ENCODE measurements at places on chromosomes 13 and 19.

GRCh38 chr13:20350819-20351218 lies 118.7 kb upstream of the GJB6 start:
- no peak for DNase-seq

DNA sequence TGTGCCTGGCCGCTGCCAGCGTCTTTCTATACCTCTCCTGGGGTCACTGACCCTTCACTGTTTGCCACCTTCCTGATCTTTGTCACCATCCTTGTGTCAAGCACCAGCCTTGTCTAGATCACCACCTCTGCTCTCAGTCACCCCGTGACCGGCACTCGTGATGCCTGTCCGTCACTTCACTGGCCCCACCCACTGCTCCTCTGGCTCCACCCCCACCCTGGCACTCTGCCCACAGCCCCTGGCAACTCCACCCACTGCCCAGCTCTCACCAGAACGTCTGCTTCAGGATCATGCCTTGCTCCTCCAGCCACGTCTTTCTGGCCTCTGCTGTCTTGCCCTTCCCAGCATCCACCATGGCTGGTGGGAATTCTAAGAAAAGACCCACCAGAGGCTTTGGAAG lies 24.8 kb upstream of the PLA2G4C start:
- DNase-seq = no peak

DNA sequence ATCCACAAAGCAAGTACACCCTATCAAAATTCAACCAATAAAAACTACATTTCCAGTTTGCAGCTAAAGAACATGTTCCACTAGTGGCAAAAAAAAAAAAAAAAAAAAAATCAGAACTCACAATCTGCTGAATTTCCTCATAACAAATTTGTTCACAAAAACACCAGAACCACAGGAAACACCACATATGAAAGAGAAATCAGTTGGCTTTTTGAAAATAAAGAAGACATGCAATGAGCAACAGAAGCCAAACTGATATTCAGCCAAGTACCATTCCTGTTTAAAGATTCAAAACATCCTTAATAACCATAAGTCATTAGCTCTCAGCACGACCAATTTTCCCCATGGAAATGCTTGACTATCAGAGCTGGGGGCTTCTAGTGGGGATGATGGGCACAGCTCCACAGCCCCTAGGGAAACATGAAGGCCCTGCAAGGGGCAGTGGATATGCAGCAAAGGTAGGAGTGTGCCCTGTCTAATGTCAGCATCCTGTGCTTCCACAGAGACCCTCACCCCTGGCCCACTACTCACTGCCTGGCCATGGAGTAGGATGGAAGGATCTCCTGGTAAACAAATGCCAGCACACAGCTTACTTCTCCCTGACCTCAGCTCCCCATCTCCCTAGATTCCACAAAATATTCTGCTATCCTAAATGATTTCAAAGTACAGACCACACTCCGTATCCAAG lies 74.0 kb upstream of the DOCK9 start:
- no peak for DNase-seq

- no peak for DNase-seq
Observed at GRCh38 chr13:39133781-39134180, 95.5 kb downstream of the NHLRC3 start.

DNA sequence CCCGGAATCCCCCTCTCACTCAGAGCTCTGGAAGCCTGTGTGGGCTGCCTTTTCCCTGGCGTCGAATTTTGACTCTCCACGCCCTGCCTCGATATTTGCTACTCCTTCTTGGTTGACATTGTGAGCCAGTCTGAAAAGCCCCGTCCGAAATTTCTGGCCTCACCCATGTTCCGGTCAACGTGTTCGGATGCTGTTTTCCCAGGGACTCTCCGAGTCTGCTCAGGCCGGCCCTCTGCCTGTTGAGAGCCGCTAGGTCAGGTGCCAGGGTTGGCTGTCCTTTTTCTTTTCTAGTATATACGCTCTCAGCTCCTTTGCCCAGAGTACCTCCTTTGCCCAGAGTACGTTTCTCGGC lies 6.8 kb upstream of the DGKH start:
- DNase-seq = no peak

DNA sequence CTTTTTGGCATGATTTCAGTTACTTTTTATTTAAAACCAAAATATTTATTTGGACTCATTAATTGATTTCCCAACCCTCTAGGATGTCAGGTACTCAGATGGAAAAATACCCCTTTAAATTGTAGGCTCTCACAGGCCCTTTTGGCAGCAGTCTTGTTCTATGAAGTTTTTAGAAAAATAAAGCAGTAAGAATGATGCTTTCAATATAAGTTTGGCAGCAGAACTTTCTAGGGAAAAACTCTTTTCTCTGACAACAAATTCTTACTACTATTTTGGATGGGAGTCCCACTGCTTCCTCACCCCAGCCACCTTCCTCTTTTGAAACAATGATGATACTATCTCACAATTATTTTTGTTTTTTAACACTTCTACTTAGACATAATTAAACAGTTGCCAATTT lies 581.6 kb upstream of the SGCG start:
- DNase-seq = no peak

DNA sequence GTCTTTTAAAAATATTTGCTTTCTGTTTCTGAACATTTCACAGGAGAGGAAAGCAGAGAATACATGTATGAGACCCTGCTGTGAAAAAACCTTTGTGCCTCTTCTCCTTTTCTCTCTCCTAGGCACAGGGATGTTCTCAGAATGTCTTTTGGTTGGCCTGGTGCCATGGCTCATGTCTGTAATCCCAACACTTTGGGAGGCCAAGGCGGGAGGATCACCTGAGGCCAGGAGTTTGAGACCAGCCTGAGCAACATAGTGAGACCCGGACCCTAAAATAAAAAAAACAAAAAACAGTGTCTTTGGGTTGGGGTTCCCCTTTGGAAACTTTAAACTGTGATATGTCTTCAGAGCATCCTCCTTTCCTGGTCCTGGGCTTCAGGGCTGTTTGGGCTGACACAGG lies 1.5 kb downstream of the ZNF627 start:
- no peak for DNase-seq

All from NCI-H1694 treated with DMSO at 0.1 percent for 48 hours (cell line).